NCI-H187 (cell line): ENCODE measurements at places on chromosomes 4 and X.

DNA sequence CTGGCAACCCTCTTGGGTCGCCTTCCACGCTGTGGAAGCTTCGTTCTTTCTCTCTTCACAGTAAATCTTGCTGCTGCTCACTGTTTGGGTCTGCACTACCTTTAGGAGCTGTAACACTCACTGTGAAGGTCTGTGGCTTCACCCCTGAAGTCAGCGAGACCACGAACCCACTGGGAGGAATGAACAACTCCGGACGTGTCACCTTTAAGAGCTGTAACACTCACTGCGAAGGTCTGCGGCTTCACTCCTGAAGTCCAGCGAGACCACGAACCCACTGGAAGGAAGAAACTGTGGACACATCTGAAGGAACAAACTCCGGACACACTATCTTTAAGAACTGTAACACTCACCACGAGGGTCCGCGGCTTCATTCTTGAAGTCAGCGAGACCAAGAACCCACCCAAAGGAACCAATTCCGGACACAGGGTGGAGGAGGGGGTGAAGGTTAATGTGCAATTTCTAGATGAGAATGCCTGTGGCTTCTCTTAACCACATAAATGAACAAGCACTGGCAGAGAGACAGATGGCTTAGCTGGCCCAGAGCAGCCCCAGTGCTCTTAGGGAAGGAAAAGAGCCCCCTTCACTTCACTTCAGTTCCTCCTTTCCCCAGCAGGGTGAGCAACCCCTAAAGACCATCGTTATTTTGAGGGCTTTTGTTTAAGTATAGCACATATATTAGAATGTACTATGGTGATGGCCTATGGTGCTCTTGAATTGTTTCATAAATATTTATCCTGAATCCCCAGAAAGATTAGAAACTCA is 73.0 kb downstream of the LUZP4 start:
- DNase-seq, result no peak

GRCh38 chr4:41448934-41449333 is 89.0 kb upstream of the LIMCH1 start:
- DNase-seq, result no peak

DNA sequence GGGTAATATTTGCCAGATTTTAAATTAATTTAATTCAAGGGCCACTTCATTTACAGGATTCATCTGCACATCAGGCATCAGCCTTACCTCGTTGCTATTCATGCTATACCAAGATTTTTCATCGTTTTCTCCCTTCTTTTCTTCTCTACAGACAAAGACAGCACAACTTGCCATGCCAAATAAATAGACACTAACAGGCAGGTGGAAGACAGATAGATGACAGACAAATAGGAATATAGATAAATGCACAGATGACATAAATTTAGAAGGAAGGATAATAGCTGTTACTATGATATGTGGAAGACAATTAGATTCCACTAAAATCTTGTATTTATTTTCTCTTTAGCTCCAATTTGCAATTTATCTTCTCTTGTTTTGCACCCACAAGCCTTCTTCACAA is 164.5 kb upstream of the ARX start:
- no peak for DNase-seq

DNA sequence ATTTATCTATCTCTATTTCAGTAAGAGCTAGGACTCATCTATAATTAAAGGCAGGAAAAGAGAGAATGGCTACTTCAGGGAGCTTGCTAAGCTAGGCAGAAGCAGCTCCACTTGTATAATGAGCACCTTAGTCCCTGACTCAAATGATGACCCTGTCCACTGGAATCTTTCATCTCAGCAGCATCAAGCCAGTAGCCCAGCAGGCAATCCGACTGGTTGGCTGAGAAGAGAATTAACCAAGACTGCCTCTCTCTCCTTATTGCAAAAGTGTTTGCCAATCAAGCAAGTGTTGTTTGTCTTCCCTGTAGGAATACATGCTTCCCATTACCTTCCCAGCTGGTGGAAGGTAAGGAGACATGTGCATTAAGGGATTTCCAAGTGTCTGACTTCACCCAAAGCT is 3.9 kb upstream of the SPOCK3 start:
- no peak for DNase-seq

DNA sequence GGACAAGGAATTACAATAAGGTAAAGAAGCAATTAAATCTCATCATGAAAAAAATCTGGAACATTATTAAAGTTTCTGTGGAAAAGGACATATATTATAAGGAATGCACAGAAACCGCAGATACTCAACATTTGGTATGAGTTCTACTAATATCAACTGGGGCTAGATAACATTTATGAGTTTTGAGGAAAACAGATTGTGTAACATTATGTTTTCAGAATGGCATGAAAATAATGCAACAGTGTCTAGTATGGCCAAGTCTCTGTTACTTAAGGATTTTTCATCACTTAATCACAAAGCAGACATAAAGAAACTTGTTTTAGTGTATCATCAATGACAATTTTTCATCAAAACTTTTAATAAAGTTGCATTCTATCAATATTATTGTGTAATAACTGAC is 785.0 kb downstream of the GLUD2 start:
- DNase-seq, result no peak

DNA sequence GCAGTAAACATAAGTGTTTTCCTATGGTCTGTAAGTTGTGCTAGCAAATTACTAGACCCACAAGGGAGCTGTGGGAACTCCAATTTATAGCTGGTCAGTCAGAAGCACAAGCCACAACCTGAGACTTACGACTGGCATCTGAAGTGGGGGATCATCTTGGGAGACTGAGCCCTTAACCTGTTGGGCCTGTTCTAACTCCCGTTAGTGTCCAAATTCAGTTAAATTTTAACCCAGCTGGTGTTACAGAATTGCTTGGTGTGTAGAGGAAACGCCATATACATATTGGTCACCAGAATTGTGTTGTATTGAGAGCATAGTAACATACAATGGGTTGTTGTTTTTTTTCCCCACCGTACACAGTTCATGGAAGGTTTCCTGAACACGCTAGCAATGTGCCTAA is 25.1 kb upstream of the NFXL1 start:
- DNase-seq, result no peak

- no peak for DNase-seq
Measured at GRCh38 chr4:31375936-31376335, 655.8 kb downstream of the PCDH7 start.

DNA sequence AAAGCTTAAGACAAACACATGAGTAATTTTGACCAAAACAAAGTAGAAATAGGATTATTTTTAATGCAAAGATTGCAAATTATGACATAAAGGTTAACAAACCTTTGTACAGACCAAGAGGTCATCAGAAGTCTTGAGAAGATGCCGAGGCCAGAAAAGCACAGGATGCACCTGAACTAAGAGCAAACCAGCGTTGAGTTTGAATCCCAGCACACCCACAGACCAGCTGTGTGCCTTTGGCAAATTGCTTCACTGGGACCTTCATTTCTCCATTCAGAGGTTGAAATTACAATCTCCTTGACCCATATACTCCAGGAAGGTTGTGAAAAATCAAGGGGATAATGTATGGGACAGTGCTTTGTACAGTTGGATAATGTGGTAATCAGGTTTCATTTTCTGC is 56.6 kb downstream of the PPM1K start:
- no peak for DNase-seq

GRCh38 chrX:115892787-115893671 is 277.5 kb upstream of the AGTR2 start:
- DNase-seq, result peak; percentile 83

DNA sequence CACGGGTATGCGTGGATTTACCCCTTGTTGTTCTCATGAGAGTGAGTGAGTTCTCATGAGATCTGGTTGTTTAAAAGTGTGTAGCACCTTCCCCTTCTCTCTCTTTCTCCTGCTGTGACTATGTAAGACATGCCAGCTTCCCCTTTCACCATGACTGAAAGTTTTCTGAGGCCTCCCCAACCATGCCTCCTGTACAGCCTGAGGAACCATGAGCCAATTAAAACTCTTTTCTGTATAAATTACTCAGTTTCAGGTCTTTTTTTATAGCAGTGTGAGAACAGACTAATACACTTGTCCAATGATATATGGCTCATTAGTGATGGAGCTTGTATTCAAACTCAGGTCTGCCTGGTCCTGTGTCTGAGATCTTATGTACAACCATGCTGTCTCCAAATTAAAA is 28.5 kb upstream of the RTL3 start:
- DNase-seq, result no peak

- DNase-seq, result no peak
Measured at GRCh38 chrX:15815779-15816437, 25.6 kb downstream of the ZRSR2 start.

GRCh38 chr4:24956091-24956490 is 43.2 kb upstream of the CCDC149 start:
- DNase-seq, result no peak

DNA sequence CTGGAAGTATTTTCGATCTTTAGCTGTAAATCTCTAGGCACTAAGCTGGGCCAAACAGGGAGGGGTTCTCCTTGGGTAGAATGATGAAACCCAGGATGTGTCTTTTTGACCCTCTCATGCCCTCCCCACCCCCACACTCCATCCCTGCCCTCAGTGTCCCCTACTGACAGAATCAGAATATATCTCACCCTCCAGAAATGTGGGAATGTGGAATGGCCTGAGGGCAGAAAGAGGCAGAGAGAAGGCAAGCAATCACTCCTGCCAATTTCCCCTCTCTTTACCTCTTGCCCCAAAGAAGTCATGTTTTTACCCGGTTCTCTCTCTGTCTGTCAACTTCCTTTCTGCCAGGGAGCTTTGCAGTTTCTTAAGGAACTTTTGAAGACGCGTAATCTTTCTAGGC is 34.4 kb downstream of the RAP2C start:
- DNase-seq, result no peak

GRCh38 chr4:123398066-123398852 is 1.7 kb downstream of the SPRY1 start:
- DNase-seq, result peak; percentile 14

DNA sequence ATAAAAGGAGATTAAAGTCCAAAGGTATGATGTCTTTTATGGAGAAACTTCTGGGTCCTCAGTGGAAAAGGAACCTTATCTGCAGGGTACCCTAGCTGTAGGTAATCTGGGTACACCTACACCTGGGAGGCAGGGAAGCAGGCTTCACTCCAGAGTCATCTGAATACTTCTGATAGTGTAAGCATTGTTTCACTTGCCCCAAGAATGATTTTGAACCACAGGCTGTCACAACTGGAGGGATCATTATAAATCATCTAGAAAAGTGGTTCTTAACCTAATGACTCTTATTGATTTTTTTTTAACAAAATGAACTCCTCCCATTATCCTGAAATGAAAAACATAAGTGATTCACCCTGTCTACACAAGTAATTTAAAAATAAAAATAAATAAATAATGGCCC is 44.0 kb upstream of the STK26 start:
- no peak for DNase-seq

GRCh38 chr4:163495900-163496299 is 1.4 kb downstream of the TMA16 start:
- DNase-seq, result no peak

GRCh38 chr4:168598191-168598590 is 101.3 kb downstream of the PALLD start:
- no peak for DNase-seq

DNA sequence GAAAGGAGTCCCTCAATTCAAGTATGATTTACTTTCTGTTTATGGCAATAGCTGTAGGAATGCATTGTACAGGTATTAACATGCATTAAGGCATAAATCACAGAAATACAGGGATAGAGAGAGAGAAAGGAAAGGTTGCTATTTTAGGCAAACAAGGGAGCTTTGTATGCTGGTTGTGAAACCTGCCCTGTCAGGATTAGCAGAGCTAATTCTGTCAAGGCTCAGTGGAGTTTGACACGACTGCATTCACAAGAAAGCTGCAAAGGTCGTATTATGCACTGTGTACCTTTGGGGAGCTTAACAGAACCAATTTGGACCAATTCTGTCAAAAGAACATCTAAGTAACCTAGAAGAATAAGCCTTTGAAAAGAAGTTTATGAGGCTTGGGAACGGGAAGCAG is 239.3 kb downstream of the GRIA2 start:
- no peak for DNase-seq

GRCh38 chr4:51820443-51821234 is 22.3 kb upstream of the DCUN1D4 start:
- no peak for DNase-seq

DNA sequence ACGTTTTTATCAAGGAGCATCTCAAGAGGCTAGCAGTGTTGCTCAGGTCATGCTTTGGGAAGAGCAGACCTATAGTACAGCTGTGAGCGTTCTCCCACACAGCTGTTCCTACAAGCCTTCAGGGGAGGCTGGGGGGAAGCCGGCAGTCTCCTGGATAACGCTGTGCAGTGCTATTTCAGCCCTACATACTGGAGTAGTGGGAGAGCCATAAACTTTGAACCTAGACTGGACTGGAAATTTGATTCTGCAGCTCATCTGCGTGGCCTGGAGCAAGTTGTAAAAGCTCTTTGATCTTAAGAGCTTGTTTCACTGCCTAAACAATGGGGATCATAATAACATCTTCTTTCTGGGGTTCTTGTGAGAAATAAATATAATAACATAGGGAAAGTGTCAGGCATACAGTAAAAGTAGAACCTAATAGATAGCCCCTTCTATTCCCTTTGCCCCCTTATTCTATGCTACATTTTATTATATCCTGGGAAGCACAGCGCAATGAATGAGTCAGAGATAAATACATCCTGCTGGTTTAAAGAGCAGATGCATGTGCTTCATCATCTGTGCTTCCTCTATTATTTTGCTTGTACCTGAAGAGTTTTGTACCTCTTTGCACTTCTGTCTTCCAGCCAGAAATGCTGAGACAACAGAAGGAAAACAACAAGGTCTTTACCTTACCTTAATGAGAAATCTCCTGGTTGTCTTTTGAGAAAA is 14.7 kb upstream of the AMBN start:
- DNase-seq, result no peak

GRCh38 chr4:20283039-20283438 is 31.3 kb downstream of the SLIT2 start:
- DNase-seq, result no peak

DNA sequence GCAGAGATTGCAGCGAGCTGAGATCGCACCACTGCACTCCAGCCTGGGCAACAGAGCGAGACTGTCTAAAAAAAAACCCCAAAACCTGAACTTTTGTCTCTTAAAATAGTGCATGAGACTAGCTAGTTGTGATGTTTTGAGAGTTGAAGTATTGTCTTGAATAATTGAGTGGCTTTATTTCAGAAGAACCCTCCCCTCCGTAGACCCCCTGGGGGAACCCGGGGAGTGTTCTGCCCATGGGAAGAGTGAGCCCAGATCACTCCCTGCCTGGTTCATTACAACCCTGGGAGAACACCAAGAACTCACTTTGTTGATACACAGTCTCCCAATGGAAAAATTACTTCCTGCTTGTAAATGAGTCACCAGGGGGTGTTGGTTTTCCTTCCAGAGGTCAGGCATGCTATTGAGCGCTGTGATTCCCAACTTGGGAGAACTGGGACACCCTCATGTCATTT is 65.3 kb upstream of the SHISA3 start:
- no peak for DNase-seq

GRCh38 chrX:16167181-16167580 is at the start of gene MAGEB17:
Gene MAGEB17, plus strand, starts transcription at chrX:16167481. Its CDS starts 2,902 bp downstream, at chrX:16170383.
- DNase-seq, result no peak

DNA sequence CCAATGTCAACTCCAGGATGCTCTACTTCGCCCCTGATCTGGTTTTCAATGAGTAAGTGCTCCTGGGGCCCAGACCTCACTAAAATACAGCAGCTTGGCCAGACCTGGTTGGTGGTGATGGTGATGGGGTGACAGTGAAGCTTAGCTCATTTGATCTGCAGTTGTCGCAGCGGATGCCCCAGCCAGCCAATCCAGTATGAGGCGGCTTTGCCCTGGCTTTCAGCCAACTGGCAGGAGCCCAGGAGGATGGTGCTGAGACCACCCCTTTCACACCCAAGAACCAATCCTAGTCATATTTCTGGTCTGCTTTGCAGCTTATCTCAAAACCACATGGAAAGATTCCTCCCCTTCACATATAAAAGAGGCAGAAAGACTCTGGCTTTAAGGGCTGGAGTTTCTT is 173.8 kb downstream of the AR start:
- no peak for DNase-seq
